ENCODE measurements at places on chromosomes 1 and 21.

GRCh38 chr1:230270559-230271281 lies 155.4 kb downstream of the PGBD5 start:
- DNase-seq, result no peak

DNA sequence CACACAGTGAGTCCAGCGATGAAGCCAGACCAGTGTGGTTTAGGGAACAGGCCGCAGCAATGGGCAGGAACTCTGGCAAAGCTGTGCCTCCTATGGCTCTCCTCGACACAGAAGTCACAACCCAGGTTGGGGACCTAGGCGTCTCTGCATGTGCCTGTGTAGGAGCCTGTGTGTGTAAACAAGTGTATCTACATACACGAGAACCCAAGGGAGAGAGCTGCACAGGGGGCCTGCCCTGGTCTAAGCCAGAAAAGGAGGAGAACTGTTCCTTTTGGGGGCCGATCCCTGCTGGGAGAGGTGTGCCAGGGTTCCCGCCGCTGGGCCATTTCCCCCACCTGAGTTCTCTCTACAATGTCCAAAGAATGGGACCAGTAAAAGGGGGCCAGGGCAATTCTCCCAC lies 56.0 kb downstream of the CD247 start:
- no peak for DNase-seq

DNA sequence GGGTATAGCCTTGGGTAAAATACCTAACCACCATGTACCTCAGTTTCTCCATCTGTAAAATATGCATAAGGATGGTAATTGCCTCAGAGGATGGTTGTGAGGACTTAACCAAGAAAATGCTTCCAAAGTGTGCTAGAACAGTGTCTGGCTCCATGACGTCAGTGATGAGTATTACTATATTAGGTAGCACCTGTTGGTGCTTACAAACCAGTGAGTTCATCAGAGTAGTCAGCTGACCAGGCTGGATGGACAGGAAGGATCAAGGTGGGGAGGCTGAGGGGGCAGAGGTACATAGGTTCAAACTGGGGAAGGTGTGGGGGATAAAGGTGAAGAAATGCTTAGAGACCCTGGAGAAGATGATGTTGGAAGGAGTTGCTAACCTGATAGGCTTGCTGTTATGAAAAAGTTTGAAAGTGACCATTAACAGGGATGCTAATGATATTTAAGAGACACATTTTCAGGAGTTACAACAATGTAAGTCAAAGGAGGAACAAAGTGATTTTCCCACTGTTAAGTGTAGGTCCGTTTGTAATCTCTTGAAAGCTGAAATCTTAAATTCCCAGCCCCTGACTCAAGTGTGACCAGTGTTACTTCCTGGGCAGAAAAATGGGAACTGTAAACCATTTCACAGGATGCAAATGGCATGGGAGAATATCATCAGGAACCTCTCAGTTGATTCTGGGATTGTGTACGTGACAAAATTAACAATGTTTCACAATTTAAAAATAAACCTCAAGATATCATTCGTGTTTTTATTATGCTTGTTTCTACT lies 4.4 kb downstream of the NTPCR start:
- no peak for DNase-seq

DNA sequence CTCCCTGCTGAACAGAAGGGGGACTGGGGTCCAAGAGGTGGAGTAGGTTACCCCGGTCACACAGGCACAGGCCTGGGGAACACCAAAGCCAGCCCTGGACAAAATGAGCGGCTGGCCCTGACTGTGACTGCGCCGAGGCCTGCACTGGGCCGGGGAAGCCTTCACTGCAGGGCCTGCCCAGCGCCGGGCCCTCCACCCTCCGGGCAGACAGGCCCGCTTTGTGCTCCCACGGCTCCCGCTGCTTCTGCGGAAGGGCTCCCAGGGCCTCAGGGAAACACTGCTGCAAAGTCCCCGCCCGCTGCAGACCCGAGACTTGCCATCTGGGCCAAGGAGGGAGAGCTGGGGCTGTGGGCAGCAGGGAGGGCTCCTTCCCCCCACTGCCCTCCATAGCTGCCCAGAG lies 35.3 kb downstream of the MEGF6 start:
- DNase-seq, result no peak

GRCh38 chr1:169326956-169327268 lies 40.7 kb downstream of the NME7 start:
- no peak for DNase-seq

DNA sequence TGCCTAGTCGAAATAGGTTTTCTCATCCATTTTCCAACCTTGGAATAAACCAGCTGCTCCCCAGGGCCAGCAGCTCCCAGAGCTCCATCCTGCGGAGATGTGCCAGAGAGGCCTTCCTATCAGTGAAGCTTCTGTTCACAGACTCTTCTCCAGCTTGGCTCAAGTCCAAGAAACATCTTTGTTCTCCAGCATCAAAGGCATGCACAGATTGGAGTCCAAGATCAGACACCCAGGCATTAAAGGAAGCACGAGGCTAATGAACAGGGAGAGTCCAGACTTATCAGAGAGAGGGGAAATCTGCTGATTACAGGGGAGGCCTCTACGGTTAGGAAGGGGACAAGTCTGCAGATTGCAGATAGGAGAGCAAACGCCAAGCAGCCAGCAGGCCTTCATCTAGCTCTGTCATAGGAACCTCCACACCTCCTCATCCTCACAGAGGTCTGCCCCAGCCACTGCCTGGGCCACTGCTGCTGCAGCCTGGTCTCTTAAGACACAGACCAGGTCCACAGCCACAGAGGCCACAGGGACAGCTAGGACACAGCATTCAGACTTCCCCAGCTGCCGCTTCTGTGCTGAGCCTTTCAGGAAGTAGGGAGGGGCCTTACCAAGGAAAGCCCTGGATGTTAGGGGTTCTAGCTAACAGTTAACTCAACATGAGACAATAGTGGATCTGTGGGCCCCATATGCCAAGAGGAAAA lies 3.4 kb downstream of the PRR9 start:
- DNase-seq, result no peak

DNA sequence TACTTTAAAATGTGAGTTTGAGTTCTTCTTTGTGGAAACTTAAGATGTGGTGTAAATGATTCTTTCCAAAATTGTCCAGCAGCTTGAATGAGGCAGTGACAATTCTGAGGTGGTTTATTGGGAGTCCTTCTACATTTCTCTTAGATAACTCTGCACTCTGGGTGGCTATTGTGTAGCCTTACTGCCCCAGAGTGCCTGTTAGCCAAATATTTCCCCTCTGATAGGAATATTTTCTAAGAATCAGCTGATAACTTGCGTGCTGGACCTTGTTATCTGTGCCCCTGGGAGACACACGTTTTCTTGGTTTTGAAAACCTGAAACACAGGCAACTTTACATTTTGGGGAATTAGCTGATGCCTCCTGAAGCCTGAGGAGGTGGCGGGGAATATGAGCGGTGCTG lies 91.6 kb downstream of the CD247 start:
- DNase-seq, result no peak

Data from left renal pelvis (tissue), 4 donors.